AG09309 (cell line): ENCODE measurements at places on chromosomes 7 and 10.

DNA sequence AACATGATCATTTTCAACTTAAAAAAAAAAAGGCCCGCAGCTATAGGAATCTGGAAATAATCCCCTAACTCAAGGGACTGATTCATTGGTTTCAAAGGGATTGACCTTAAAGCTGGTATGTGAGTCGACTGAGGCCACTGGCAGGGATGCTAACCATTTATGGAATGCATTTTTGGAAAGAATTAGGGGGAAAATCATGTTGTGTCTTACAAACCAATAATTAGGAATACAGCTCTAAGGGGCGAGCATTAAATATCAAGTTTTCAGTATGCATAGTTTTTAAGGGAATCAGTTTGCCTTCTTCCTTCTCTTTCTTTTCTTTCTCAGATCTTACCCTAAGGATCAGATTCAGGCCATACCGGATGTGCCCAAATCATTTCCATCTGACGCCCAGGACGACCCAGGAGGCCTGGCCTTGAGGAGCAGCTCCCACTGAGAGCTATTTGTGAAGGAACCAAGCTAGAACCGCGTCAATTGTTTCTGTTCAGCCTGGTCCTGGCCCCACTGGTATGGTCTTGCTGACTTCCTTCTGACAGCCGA is 48.7 kb downstream of the BPGM start:
- DNase-seq: peak; percentile 76

DNA sequence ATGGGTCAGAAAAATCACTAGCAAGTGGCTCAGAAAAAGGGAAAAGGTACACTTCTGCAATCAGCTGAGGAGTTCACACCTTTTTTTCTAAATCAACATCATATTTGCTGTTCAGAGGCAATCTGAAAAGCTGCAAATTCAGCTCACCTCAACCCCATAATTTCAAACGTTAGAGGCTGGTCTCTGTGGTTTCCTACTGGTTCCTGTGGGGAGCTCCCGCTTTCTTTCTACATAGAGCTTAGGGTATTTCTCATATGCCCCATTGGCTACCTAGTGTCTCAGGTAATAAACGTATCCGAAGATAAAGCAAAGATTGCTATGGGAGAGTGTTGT is 5.2 kb upstream of the ZNF22 start:
- DNase-seq: no peak

GRCh38 chr10:106424054-106424453 is 740.5 kb downstream of the SORCS1 start:
- no peak for DNase-seq

DNA sequence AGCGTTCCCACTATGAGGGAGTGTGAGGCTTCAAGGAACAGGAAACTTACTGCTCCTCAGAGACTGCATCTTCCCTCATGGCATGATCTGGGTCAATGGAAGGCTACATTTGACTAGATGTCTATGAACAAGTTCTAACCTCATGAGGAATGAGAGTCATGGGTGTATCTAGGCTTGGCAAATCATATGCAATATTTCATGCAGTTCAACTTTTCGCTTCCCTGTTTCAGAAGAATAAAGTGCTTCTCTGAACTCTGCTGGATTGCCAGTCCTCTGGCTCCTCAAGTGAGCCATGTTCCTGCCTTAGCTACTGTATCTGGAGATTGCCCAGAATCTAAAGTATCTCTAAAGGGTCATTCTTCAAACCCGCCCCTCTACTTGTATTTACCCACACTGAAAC is 54.3 kb upstream of the SEMA3A start:
- DNase-seq: no peak

GRCh38 chr7:26061678-26062603 is 90.1 kb upstream of the NFE2L3 start:
- no peak for DNase-seq

DNA sequence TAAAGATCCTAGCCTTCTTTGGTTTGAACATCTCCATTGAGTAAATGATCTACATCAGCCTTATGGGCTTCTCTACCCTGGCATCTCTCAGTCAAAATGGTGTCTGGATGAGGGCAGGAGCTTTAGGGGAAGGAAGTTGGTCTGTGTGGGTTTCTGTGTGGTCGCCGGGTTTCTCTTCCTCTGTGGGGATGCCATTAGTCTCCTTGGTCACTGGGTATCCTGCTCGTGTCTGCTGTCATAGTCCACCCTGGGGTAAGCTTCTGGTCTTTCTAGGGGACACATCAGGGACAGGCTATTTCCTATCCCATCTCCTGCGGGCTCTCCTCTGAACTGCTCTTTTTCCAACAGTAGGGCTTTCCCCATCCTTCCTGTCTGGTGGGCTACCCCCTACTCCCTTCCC is 150.3 kb upstream of the NPY start:
- no peak for DNase-seq

GRCh38 chr10:126940670-126941310 is 35.6 kb downstream of the DOCK1 start:
- no peak for DNase-seq

DNA sequence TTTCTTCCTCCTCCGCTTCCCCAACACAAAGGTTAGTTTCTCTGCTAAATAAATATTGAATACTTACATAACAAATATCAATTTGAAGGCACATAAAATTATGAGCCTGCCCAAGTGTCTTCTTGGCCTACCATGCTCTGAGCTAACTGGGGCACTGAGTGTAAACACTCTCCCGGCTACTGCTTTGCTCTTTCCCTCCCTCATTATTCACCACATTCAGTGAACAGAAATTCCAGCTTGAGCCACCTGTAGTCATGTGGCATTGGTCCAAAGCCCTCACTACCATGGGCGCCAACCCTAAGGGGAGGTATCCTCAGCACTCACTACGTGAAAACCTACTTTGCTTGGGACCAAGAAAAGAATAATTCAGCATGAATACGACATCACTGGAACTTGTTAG is 409.0 kb downstream of the KCNMA1 start:
- no peak for DNase-seq

DNA sequence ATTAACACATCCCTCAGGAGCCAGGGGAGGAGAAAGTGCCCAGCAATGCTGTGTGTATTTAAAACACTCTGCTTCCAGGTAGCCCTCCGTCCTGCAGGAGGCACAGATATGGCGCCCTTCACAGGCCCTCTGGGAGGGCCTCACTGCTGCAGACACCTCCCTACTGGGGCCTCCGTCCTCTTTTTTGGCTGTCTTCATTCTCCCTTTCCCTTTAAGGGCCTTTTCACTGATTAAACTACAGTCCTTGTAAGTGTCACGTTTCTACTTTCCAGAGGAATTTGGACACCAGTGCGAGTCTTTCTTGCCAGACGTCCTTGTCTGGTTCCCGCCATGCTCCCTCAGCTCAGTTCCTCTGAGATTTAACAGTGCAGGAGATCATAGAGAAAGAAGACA is 39.7 kb upstream of the MKRN1 start:
- no peak for DNase-seq

GRCh38 chr10:48363617-48364355 is 57.3 kb downstream of the MAPK8 start:
- DNase-seq: peak; percentile 39

GRCh38 chr10:100485366-100485765 is 22.6 kb downstream of the WNT8B start:
- no peak for DNase-seq

DNA sequence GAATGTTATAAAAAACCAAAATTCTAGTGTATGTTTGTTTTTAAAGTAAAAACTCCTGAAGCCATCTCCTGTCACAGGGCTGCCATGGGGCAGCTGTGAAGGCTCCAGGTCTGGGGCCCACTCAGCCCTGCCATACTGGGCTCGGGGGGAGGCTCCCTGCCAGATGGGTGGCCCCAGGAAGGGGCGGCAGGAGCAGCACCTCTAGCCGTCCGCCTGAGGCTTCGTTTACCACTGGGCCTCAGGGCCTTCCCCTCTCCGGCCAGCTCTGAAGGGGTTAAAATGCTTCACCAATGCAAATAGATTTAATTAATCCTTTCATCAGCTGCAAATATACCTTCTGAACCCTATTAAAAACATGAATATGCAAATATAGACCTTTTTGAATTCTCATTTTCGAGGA is 139.0 kb downstream of the ELFN1 start:
- DNase-seq: no peak

GRCh38 chr10:84991301-84991700 is 662.9 kb downstream of the CCSER2 start:
- no peak for DNase-seq

GRCh38 chr10:78349165-78349516 is 315.5 kb downstream of the RPS24 start:
- no peak for DNase-seq

GRCh38 chr10:29141761-29142160 is 147.1 kb upstream of the LYZL1 start:
- no peak for DNase-seq

- DNase-seq: no peak
Measured at GRCh38 chr7:87398446-87398845, 53.0 kb downstream of the CROT start.

DNA sequence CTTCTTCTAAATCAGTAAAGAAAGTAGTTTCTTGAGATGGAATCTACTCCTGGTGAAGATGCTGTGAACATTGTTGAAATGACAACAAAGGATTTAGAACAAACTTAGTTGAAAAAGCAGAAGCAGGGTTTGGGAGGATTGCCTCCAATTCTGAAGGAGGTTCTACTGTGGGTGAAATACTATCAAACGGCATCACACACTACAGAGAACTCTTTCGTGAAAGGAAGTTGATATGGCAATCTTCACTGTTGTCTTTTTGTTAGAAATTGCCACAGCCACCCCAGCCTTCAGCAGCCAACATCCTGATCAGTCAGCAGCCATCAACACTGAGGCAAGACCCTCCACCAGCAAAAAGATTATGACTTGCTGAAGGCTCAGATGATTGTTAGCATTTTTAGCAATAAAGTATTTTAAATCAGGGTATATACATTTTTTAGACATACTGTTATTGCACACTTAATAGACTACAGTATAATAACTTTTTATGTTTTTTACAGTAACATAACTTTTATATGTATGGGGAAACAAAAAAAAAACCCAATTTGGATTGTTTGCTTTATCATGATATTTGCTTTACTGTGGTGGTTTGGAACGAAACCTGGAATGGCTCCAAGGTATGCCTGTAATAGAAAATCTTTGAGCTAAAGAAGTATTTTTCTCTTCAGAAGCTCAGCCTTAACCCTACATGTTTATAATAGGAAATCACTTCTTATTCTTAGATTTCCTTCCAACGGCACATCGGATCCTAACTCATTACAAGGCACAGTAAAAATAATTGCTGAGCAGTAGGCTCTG is 257.3 kb downstream of the LRMDA start:
- DNase-seq: no peak

- no peak for DNase-seq
Measured at GRCh38 chr7:47322731-47323130, 259.2 kb downstream of the TNS3 start.

GRCh38 chr10:16681521-16681920 is 135.7 kb downstream of the RSU1 start:
- DNase-seq: no peak

- no peak for DNase-seq
Measured at GRCh38 chr10:22252801-22253579, 35.2 kb upstream of the EBLN1 start.

GRCh38 chr7:109309790-109310189 is 740.1 kb downstream of the DNAJB9 start:
- DNase-seq: no peak

GRCh38 chr7:12751764-12752163 is 64.3 kb downstream of the ARL4A start:
- DNase-seq: no peak

GRCh38 chr10:95504246-95504691 is 56.9 kb downstream of the SORBS1 start:
- no peak for DNase-seq

GRCh38 chr10:24010436-24010970 is 198.4 kb upstream of the KIAA1217 start:
- no peak for DNase-seq

DNA sequence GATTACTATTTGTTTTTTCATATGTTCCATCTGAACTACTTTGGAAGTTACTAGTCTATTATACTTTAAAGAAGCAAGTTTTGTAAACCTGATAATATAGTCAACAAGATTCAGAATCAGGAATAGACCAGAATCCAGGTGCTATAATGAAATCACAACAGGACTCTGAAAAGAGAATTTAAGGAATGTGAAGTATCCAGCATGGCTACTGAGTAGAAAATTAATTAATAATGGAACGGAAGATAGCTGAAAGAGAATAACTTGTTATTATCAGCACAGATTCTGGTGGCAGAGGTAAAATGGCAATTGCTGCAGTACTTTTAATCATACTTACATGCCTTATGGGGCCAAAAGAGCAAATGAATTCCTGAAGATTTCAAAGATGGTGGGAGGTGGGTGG is 43.1 kb upstream of the CHCHD3 start:
- no peak for DNase-seq

- no peak for DNase-seq
Measured at GRCh38 chr10:6583447-6583846, 3.4 kb upstream of the PRKCQ start.

DNA sequence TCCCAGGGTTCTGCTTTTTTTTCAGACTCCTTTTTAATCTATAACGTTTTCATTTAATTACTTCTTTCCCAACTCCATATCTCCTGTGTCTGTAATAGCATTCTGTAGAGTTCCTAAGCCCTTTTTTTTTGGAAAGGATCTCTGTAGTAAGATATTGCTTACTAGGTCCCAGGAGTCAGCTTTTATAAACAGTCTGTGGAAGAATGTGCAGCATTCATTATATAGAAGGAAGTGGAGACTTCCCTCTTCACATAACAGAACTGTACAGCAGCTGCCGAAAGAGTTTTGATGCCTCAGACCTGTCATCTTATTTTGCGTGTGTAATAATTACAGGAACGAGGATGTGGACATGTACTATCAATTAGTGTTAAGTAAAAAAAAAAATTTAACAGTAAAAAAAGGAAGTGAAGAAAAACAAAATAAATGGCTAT is 7.4 kb upstream of the STEAP4 start:
- no peak for DNase-seq

DNA sequence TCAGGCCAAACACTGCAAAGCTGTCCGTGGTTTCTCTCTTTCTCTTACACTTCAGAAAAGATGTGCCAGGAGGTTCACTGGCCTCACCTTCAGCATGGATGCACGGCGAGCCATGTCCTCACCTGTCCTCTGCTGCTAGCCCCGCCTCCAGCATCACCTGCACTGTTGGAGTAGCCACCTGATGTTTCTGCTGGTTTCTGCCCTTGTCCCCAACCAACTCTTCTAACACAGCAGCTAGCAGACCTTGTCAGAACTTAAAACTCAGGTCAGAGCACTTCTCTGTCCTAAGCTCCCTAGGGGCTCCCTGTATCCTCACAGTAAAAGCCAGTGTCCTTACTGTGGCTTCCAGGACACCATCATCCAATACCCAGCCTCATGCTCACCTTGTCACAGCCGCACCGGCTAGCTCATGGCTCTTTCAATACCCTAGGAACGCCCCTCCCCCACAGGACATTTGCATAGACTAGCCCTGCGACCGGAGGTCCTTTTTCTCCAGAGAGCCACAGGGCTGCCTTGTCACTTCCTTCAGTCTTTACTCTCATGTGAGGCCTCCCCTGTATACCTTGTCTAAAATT is 15.2 kb downstream of the PALD1 start:
- DNase-seq: no peak

- DNase-seq: no peak
Measured at GRCh38 chr7:54874804-54875203, 115.8 kb upstream of the SEC61G start.
